NCI-H345 (cell line): ENCODE measurements at places on chromosomes 1 and 21.

GRCh38 chr1:42152119-42152518, 1.1 kb upstream of the GUCA2B start:
- no peak for DNase-seq

- DNase-seq = no peak
Observed at GRCh38 chr1:233638513-233638912, 24.6 kb downstream of the KCNK1 start.

- no peak for DNase-seq
Observed at GRCh38 chr1:67586596-67586995, 98.4 kb upstream of the GADD45A start.

GRCh38 chr1:43440358-43440757, 13.4 kb downstream of the HYI start:
- DNase-seq = peak; percentile 38

- DNase-seq = no peak
Observed at GRCh38 chr1:46545784-46546183, 5.7 kb downstream of the KNCN start.

- DNase-seq = no peak
Observed at GRCh38 chr1:59707178-59707791, 107.5 kb upstream of the HOOK1 start.

- DNase-seq = no peak
Observed at GRCh38 chr1:192453360-192453992, 122.1 kb upstream of the RGS1 start.

DNA sequence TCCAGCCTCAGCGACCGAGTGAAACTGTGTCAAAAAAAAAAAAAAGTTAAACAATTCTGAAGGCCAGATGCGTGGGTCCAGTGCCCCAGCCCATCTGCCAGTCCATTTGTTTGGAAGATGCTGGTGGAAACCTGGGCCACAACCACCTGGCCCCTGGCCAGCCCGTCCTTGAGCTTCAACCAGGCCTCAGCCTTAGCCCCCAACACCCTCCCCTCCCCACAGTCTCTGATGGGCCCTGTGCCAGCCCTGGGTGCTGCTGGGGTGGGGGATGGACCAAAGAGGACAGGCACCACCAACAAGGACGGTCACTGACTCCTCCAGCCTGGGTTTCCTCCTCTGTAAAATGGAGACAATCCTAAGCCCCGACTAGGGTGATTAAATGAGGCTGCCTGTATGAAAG, 19.6 kb upstream of the PLEKHG5 start:
- no peak for DNase-seq

DNA sequence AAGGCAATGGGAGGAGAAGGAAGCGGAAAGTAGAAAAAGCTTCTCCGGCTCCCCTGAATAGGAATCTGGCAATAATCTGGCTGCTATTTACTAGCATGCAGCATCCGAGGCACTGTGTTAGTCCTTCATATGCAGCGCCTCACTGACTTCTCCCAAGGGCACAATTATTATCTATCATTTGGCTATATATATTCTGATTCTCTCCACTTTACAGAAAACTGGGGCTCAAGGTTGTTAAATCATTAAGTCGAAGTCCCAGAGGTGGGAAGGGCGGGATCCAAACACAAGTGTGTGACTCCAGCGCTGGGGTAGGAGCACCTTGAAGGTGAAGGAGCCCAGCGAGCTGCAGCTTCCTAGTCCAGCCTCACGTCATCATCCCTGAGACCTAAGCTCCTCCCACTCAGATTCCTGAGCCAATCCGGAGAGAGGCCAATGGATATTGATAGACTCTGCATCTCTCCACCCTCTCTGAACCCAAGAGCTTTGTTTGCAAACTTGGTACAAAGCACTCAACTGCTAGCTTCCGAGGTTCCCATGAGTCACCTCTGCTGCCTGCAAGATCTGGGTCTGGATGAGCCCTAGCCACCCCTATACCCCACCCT, 16.6 kb upstream of the EYA3 start:
- no peak for DNase-seq

DNA sequence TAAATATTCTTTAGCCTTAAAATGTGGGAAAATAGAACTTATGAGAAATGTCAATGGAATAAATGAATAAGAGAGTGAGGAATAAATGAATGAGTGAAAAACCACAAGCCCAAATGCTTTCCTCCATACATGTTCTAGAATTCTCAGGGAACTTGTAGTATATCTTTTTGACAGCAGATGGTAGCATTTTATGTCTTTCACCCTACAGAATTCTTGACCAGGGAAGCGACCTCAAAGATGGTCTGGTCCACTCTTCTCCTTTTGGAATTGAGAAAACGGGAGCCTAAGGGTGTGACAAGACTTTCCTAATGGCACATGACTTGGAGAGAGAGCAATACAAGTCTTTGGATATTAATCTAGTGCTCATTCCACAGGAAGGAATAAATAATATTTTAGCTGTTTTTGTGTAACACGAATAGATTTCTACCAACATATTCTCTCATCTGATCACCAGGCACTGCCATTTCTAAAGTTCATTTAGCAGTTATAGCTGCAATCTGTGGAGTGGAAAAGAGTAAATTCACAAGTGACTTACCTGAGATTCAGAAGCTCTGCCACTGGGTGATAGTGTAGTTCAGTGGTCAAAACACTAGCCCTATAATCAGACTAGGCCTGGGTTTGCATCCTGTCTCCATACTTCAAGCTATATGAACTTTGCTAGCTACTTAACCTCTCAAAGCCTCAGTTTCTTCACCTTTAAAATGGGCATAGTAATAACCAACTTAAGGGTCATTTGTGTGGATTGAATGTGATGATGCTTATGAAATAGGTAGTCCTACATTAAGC, 15.0 kb upstream of the F5 start:
- DNase-seq = no peak

- DNase-seq = no peak
Observed at GRCh38 chr1:199585392-199585791, 442.1 kb upstream of the NR5A2 start.

DNA sequence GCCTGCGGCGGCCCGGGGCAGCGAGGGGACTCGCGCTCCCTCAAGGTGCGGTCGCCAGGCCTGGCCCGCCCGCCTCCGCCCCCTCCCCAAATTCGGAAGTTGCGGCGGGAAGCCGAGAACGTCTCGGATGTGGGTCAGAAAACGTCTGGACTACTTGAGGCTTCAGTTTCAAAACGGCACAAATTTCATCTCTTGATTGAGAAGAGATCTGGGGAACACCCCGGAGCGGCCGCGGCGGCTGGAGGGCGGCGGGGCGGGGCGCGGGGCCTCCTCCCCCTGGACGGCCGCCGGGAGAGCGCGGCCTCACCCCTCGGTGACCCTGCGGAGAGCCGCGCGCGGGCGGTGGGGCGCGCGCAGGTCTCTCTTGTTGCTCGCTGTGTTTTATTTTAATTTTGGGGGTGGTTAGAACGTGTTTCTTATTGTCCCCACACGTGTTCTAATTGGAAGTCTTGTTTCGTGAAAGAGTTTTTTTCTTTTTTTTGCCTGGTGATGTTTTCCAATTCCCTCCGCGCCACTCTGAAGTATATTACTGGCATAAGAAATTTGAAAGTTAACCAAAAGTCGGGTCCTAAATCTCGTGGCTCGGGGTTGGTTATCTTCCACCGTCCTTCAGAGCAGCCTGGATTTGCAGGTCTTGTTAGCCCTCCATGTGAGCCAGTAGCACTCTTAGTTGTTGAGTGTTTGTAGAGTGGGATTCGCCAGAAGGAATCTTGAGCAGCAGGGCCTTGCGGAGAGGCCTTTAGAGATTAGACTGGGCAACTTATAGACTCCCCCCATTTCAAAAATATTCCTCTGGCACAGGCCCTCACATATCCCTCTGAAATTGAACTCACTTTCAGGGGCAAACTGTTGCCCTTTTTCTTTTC, 749 bp downstream of the PCBP3 start:
- no peak for DNase-seq

DNA sequence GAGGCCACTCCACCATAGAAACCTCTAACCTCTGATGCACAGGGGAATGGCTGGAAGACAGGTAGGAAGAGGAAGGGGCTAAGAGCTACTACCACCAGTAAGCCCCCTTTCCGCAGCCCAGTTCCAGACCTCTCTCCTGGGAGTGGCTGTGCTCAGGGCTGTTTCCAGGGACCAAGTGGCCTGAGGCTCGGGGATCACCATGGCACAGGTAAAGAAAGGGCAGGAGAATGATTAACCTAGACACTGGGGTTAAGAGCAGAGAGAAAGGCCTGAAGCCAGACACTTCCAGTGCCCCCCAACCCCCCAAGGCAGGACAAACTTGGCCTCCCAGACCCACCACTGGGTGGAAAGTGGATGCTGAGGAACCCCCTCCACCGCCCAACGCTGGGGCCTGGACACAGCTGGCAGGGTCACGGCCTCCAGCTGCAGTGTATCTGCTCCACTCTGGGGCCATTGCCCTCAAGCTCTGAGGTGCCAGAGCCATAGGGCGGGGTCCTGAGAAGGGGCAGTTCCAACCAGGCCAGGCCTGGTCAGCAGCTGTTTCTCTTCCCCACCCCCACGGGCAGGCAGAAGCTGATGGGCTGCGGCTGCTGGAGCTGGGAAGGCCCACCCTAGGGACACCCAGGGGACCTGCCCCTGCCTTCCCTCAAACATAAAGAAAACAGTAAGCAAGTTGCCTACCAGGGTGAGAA, 2.6 kb downstream of the TAGLN2 start:
- DNase-seq = no peak

DNA sequence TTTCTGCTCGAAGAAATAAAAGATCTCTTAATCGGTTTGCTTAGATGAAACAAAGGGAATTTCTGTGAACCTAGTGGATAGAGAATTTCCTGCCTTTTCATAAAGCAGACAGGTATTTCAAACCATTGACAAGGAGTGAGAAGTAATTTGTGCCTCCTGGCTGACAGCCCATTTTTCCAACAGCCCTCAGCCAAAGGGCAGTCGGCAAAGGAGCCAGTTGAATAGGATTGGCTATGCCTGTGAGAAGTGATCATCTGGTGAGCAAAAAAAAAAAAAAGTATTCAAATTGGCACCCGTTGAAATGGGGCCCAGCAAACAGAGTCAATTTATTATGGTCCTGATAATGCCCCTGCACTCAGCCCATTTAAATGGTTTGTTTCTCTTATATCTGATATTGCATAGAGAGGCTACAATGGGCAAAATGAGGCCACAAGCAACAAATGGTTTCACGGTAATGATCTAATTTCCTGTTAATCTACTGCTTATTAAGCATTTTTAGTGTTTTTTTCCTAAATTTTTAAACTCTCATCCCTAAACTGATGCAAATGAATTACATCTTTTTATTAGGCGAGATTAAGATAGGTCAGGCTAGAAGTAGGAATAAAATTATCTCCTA, 477.5 kb downstream of the NUF2 start:
- no peak for DNase-seq

DNA sequence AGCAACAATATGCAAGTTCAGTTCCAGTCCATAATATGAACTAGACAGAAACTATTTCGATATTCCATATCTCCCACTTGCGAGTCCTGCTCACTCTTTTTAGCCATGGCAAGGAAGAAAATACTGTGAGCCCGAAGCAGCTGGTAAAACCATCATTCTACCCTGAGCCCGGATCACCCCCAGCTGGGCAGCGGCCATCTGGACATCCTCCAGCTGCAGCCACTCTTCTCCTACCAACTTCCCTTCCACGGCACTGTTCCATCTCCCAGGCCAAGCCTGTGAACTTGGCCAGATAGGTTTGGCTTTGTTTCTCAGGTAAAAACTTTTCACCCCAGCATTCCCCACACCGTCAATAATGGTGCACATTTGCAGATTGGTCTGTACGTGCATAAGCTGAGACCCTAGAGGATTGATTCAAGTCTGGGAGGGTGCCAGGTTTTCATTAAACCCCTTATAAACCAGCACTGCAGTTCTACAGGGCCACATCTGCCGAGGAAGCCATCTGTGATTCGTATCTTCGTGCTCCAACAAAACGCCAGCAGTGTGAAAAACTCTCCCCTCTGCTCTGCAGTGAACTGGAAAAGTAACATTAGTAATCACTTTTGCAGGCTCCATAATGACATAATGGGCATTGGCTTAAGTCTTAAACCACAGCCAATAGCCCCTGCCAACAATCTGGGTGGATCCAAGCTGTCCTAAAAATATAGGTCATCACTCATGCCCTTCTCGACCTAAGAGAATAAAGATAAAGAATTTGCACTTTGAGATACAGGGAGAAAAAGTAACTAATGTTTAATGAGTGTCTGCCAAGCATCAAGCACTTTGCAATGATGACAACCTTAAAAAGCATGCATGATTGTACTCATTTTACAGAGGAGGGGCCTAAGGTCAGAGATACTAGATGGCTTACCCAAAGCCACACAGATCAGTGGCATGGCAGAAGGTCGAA, 205.1 kb downstream of the PLPP3 start:
- DNase-seq = no peak

DNA sequence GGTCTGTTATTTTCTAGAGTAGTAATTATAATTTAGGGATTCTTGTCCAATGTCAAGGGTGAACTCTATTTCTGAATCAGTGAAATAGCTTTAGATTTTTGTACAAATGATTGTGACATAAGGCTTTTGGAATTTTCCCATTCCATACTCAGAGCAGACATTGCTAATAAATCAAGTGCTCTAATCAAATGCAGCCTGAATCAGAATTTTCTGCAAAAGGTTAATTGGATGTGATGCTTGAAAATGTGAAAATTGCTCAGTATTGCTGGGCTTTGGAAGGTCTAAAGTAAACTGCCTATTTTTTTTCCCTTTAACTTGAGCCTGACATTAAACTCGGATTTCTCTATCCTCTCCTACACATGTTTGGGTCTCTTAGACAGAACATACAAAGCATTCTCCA, 23.2 kb downstream of the SGIP1 start:
- DNase-seq = no peak

GRCh38 chr1:169236880-169237279, 130.4 kb downstream of the ATP1B1 start:
- DNase-seq = no peak

DNA sequence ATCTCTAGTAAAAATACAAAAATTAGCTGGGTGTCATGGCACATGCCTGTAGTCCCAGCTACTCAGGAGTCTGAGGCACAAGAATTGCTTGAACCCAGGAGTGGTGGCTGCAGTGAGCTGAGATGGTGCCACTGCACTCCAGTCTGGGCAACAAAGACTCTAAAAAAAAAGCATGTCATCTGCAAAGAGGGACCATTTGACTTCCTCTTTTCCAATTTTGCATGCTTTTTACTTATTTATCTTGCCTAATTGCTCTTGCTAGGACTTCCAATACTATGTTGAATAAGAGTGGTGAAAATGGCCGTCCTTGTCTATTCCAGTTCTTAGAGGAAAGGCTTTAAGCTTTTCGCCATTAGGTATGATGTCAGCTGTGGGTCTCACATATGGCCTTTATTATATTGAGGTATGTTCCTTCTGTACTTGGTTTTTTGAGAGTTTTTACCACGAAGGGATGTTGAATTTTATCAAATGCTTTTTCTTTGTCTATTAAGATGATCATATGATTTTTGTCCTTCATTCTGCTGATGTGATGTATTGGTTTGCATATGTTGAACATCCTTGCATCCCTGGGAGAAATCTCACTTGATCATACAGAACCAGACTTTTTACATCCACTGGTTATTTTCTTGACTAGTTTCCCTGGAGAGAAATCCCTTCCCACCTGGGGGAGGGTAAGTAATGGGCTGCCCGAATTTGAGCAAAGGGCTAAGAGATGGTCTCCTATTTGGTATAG, 17.0 kb upstream of the RAP1GAP start:
- no peak for DNase-seq

- DNase-seq = no peak
Observed at GRCh38 chr1:237396426-237396825, 354.4 kb downstream of the RYR2 start.

GRCh38 chr1:48216941-48217340, 5.6 kb upstream of the SLC5A9 start:
- no peak for DNase-seq

- DNase-seq = no peak
Observed at GRCh38 chr1:173603056-173603591, at the start of gene SLC9C2. Gene SLC9C2 (minus strand): TSS chr1:173603072. CDS start chr1:173601776, 1,296 bp downstream.

GRCh38 chr21:37149411-37149810, 76.4 kb downstream of the TTC3 start:
- DNase-seq = no peak

- DNase-seq = no peak
Observed at GRCh38 chr1:66824771-66825170, 23.7 kb upstream of the INSL5 start.
